ENCODE measurements at places on chromosomes 4 and X. TPM values are rescaled to one million over a fixed set of nuclear protein-coding genes. Genes with fewer than 3 reads are reported as not detected.
A peak's percentile ranks its signal among the peaks of the same experiment; 100 is the strongest.

DNA sequence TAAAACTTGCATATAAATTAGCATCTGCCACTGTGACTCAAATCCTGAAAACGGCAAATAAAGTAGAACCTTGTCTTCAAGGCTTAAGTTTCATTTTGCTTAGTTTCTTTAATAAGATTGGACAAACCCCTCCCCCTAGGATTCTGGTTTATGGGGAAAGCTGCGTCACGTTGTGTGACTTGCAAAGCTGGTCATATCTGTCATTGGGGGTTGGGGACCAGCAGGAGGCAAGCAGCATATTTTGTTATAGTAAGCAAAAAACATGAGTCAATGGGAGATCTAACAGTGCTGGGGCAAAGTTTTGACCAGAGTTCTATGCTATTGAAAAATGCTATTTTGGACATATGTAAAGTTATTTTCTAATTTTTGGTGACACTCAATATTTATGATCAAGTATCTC is 407.3 kb downstream of the PCDH18 start:
- peak; percentile 14 for DNase-seq

The DGAT2L6 gene
- not detected for polyA plus RNA-seq

DNA sequence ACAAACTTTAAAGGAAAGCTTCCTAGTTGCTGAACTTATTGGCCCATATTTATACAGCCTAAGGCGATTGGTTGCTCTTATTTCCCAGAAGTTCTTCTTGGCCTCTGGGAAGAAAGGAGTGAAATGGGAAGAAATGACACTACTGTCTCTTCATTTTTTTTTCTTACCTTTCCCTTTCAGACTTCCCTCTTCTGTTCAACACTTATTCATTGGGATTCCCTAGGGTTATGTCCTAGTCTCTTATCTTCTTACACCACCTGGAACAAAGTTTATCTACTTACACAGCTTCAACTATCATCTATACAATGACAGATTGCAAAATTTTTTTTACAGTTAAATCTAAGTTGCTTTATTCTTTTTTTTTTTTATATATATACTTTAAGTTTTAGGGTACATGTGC is 68.0 kb downstream of the SNX12 start:
- no peak for DNase-seq

GRCh38 chrX:105488716-105489115 is 268.2 kb upstream of the TEX13A start:
- DNase-seq: no peak

- DNase-seq: no peak
Measured at GRCh38 chr4:94305466-94306225, 37.0 kb downstream of the HPGDS start.

DNA sequence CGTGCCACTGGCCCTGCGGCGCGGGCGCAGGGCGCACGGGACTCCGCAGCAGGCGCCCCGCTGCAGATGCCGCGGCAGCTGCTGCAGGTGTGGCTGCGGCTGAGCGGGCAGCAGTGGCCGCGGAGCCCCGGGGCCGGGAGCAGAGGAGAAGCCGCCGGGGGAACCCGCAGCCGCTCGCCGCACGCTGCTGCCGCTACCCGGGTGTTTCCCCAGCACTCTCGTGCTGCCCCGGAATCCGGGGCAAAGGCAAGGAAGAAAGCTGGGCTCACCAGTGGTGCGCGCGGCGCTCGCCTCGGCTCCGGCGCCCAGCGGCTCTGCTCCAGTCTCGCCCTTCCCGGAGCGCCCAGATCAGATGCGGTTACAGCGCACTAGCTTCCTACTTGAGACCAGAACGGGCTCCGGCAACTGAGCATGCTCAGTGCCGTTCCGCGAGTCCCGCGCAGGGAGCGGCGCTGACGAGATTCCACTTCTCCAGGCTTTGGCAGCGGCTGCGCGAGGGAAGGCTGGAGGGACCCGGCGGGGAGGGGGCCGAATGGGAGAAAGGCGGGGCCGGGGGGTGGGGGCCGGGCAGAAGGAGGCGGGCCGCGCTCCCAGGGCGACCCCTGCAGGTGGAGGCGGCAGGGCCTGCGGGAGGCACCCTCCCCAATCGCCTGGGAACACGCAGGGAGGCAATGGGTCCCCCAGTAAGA is at the start of gene APBB2:
Gene APBB2, minus strand, starts transcription at position 407 of the 689 bp plus-strand sequence. CDS start 181,288 bp downstream, outside the sequence.
- DNase-seq: peak; percentile 97

GRCh38 chr4:87865288-87865687 is 32.5 kb downstream of the MEPE start:
- DNase-seq: no peak

DNA sequence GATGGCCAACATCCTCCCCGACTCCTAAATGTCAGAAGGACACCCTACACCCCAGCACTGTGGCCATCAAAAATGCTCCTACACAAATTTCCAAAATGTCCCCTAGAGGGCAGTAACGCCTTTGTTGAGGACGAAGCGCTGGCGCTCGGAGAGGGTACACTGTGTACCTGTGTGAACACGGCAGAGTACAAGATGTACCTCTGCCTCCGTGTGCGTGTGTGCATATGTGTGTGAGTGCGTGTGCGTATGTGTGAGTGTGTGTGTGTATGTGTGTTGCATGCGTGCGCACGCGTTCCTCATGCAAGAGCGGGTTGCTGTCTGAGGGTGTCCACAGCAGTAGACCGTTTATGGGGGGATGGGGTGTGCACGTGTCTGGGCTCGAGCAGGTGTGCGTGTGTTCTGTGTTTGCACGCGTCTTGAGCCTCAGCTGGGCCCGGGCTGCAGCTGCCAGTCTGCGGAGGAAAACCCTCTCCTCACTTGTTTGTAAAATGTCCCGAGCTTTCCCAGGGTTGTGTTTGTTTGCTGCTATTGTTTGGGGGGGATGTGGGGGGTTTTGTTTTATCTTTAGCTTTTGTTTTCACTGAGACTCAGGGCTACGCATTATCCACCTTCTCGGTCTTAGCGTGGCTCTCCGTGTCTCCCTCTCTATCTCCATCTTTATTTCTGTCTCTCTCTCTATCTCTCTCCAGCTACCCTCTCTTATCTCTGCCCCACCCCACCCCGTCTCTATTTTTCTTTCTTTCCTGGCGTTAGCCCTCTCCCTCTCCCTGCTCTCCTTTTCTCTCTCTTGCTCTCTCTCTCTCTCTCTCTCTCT is 10.4 kb upstream of the TSPYL2 start:
- peak; percentile 67 for DNase-seq

GRCh38 chr4:142248946-142249345 is 597.2 kb downstream of the INPP4B start:
- DNase-seq: no peak

DNA sequence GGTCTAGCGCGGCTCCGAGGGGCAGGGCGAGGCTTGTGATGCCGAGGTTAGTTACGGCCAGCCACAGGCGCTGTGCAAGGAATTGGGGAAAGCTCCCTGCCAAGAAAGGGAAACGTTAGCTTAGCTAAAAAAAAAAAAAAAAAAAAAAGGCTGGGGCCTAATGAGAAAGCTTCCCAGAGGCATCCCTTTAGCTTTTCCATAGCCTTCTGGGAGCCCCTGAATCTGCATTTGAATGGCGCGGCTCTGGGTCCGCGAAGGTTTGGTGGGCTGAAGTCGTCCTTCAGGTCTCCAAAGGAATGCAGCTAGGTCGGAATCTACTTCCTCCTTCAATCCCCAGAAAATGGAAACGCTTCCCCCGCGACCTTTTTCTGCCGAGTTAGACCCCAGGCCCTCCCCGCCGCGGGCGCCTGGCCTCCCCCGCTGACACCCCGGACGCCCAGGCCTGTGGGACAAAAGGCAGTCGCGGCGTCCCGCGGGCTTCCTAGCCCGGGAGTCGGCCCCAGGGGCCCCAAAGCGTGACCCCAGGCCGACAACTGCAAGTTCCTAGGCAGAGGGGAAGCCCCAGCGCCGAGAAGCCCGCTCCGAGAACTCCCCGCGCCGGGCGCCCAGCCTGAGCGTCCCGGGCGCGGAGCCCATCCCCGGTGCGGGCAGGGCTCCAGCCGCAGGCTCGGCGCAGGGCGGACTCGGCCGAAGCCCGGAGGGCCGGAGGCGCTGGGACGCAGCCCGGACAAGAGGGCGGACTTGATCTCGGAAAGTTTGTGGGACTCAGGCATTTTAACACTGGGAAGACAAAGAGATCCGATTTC is 605 bp upstream of the FAT1 start:
- no peak for DNase-seq

The XPNPEP2 gene
- 88.7 TPM for polyA plus RNA-seq

DNA sequence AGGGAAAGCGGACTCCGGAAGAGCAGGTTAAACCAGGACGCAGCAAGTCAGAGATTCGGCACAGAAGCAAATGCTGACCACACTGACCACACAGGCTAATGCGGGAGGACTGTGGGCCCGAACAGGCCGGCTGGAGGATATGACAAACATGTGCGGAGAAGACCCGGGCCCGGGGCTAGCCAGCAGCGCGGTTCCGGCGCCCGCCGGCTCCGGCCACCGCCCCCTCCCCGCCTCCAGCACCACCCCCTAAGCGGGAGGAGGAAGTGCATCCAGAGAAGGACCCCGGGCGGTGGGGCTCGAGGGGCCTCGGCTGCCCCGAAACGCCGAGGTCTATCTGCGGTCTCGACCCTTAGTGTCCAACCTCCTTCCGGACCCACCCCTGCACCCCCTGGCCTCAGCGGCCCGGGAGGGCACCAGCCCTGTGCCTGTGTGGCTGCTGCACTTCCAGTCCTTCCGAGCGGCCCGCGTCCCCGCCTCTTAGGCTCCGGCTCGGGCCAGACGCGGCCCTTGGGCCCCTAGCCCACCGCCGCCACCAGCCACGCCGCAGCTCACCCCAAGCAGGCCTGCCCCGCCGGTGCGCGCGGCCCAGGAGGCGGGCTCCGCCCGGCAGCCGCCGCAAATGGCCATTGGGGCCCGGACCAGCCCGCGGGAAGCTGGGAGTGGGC is 2.1 kb downstream of the ELOVL6 start:
- peak; percentile 62 for DNase-seq

The GLRA2 gene
- polyA plus RNA-seq: 0.34 TPM

DNA sequence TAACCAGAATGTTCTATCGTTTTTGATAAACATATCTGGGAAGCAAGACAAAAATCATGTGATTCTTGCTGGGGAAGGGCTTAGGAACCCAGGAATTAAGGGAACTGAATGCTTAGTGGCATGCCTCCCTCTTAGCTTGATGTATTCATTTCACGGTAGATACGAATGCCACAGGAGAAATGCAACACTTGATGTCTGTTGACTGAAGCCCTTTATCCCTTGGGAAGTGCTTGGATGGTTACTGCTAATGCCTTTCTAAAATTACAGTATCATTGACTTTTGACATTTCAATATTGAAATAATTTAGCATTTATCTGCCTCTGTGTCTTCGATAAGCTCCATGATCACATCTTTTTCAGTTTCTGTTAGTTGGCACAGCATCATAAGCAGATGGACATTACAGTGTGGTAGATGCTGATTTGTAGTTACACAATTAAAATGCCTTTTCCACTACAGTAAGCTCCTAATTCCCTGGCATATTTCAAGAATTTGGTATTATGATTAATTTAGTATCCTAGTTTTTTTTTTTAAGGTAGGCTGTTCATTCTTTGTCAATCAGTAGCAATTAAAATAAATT is 226.7 kb downstream of the ARHGAP10 start:
- DNase-seq: no peak
